Mammary epithelial cell (primary cell): ENCODE measurements at places on chromosomes 6 and 20. TPM values are rescaled to one million over a fixed set of nuclear protein-coding genes. Genes with fewer than 3 reads are reported as not detected.

Gene RSPO4
- not detected in 2 replicates for total RNA-seq

Gene INSM1
- total RNA-seq: not detected in 2 replicates

Gene PXDC1
- 40.4 and 77.3 TPM in 2 replicates for total RNA-seq

Gene MYO6
- total RNA-seq: 49.8 and 54.5 TPM in 2 replicates

Gene ZNF391
- 10.4 and 10.7 TPM in 2 replicates for total RNA-seq
